ENCODE measurements at places on chromosomes 16 and 17.

- DNase-seq = no peak
Measured at GRCh38 chr17:15912416-15912955, 32.4 kb upstream of the ADORA2B start.

- no peak for DNase-seq
Measured at GRCh38 chr16:26344976-26345375, 653.2 kb downstream of the HS3ST4 start.

DNA sequence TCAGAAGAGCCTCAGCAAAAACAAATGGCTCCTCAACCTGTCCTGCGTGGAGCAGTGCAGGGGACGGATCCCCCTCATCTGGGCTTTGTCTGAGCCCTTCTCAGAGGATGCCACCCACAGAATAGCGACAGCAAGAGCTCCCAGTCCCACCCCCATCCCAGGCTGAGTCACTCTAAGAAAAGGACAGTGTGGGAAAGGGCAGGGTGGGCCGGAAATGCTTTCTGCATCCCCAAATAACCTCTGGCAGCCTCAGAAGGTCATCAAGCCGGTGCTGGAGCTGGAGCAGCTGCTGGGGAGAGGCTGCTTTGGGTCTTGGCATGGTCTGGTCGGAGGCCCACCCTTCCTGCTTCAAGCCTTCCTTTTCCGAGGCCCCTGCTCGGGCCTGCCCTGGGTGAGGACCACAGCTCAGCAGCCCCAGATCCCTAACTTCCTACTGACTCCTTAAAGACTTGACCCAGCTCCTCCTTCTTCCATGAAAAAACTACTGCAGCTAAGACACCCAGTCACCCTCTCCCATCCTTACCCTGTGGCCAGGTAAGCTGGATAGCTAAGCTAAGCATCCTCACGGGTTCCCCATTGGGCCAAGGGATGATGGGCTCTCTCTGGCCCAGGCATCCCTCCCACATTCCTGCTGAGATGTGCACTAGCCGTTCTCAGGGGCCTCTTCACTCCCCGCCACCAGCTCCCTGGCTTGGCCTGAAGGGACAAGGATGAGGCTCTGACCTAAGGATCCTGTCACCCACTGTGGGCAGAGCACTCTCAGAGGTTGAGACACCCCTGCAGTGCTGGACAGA is 8.7 kb downstream of the SLC12A4 start:
- no peak for DNase-seq

GRCh38 chr17:31715446-31715845 is 143.6 kb downstream of the COPRS start:
- DNase-seq = no peak

GRCh38 chr16:1027501-1027815 is 45.1 kb upstream of the SSTR5 start:
- DNase-seq = no peak

DNA sequence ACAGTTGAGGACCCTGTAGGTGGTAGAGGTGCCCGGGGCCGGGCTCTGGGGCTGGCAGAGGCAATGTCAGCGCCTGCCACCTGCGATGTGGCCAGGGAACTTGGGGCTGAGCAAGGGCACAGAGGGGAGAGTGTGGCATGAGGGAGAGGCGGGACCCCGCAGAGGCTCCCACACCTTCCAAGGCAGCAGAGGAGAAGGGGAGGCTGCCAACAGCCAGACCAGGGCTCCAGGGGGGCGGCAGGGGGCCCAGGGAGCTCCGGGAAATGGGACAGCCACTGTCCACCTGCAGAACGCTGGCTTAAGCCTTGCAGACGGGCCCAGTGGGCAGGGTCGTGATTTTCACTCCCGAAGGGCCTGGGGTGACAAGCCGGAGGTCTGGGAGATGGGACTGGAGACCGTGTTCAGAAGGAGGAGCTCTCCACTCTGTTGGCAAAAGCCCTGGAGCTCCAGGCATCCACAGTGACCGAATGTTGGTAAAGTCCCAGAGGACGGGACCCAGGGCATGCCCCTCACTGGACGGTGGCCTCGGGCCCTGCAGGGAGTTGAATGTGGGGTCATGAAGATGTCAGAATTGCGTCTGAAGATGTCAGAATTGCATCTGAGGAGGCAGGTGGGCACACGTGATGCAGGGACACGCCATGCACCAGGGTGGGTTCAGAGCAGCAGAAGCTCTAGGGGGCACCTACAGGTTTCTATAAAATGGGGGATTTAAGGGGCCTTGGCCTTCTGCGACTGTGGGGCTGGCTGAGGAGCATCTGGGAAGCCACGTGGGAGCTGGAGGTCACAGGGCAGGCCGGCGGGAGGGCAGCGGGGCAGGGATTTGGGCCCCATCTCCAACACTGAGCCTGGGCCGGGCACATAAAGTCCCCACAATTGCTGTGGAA is 18.6 kb downstream of the CD7 start:
- DNase-seq = peak; percentile 45

- DNase-seq = no peak
Measured at GRCh38 chr17:22373911-22374310, 681.6 kb downstream of the KCNJ18 start.

DNA sequence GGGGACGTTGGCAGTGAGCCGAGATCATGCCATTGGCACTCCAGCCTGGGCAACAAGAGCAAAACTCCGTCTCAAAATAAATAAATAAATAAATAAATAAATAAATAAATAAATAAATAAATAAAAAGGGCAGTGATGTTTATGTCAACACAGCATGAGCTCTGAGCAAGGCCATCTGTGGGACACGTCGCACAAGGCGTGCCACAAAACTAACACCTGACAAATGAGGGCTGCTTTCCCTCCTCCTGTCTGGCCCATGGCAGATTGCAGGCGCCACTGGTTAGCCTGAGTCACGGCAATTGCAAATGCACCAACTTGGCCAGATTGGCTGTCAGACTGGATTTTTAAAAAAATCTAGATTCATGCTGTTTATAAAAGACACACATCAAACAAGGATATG is 25.9 kb upstream of the SPNS3 start:
- DNase-seq = no peak

DNA sequence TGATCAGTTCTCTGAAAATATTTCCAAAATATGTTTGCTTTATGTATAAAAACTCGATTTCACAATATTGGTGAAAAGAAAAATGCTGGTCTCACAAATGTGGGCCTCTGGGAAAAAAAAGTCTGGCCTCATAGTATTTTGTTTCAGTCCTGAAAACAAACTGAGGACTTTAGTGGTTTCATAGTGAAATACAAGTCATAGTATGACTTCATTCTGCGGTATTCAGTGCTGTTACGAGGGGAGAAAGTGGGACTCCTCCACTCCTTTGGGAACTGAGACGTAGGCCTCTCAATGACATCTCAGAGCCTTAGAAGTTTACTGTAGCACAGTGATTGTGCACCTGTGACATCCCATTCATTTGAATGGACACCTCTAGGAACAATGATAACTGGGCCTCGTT is 56.0 kb downstream of the CYB561 start:
- DNase-seq = no peak

DNA sequence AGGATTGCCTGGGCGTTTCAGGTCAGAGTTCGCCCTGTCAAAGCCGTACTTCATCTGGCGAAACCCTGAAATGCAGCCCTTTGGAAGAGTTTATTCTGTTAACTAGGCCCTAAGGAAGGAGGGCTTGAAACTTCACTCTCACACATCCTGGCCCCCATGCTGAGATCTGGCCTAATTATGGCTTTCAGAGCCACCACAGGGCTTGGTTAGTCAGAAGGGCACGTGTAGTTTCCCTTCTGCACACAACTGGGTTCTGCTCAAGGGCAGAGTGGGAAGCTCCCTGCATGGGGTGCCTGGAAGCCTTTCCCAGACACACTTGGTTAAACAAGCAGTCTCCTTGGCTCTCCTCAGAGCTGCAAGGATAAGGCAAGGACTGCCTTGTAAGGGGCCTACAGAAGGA is 397.3 kb downstream of the SHISA9 start:
- DNase-seq = no peak

DNA sequence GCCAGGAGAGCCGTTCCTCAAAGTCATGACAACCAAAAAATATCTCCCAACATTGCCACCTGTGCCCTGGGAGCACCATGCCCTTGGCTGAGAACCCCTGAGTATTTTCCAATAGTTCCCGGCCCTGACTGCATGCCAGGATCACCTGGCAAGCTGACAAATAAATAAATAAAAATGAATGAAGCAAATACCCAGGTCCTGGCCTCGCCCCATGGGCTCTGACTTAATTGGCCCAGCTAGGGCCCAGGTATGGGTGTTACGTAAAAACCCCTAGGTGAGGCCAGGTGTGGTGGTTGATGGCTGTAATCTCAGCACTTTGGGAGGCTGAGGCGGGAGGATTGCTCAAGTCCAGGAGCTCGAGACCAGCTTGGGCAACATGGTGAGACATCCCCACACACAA is 2.7 kb upstream of the C16orf74 start:
- DNase-seq = no peak

- DNase-seq = no peak
Measured at GRCh38 chr16:27436921-27437650, 35.1 kb downstream of the IL21R start.

DNA sequence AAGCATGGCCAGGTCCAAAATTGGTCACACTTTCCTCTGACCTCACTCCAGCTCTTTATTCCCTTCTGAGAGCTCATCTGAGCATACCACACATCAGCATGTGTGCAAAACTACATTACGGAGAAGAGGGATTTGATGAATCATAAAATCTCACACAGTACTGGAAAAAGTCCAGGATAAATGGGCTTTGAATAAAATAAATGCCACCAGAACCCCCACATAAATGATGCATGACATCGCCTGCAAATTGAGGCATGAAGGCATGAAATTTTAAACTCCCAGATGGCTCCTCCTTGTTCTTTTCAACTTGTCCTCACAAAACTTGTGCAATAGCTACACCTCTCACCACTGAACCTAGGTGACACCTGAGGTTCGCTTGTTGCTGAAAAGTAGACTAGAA is 439.5 kb downstream of the CA10 start:
- no peak for DNase-seq

- no peak for DNase-seq
Measured at GRCh38 chr17:42129109-42129837, 6.7 kb downstream of the HSPB9 start.

DNA sequence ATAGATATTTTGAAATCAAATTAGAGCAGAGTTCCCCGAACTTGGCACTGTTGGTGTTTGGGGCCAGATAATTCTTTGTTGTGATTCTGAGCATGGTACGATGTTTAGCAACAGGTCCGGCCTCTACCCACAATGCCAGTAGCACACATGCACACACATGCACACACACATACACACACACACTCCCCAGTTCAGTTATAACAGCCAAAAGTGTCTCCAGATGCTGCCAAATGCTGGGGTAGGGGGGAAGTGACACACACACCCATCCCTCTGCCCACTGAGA is 96.8 kb upstream of the PSMD7 start:
- no peak for DNase-seq

- DNase-seq = no peak
Measured at GRCh38 chr16:72362973-72363372, 191.0 kb upstream of the PMFBP1 start.

DNA sequence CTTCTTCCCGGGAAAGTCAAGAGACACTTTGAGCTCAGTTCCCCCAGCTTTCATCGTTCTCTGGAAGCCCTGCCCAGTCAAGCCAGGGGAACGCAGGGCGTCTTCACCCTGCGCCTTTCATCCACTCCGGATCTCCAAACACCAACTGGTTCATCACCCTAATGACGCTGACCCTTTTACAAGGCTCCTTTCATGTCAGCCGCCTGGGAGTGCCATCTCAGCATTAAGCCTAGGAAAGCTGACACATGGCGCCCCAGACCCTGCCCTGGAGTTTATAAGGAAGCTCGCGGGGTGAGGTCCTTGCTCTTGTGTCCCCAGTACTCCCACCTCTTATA is 594 bp upstream of the DNAJC7 start:
- DNase-seq = no peak

DNA sequence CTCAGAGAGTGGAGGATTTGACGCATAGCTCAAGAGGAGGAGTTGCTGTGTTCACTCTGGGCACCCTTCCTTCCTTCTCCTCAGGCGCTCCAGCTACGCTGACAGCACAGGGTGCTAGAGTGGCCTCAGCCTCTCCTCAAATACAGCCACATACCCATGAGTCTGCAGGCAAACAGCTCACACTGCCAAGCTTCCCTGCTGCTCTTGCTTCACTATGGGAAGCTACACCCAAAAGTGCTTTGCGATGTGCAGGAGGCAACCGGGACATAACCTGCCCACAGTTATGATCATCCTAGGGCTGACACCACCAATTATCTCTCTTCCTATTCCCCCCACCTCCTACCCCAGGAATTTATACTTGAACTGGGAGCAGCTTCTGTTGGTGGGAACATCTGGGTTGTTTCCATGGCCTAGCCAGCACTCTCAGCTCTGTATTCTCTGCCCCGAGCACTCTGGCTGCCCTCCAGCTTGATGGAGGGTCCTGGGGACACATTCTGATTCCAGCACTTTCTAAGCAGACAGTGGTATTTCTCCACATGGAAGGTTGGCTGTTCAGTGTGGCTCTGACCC is 40.3 kb upstream of the SREBF1 start:
- DNase-seq = no peak

DNA sequence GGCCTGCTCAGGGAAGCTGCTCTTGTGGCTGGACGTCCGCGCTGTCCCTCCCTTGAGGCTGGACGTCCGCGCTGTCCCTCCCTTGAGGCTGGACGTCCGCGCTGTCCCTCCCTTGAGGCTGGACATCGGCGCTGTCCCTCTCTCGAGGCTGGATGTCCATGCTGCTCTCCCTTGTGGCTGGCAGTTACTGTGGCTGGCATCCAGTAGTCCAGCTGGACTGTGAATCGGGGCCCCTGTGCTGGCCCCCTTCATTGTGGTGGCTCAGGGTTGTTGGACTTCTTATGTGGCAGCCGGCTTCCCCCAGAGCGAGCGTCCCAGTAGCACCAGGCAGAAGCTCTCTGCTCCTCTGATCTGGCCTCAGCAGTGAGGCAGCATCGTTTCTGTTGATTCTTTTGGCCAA is 141.5 kb downstream of the IRF8 start:
- no peak for DNase-seq

DNA sequence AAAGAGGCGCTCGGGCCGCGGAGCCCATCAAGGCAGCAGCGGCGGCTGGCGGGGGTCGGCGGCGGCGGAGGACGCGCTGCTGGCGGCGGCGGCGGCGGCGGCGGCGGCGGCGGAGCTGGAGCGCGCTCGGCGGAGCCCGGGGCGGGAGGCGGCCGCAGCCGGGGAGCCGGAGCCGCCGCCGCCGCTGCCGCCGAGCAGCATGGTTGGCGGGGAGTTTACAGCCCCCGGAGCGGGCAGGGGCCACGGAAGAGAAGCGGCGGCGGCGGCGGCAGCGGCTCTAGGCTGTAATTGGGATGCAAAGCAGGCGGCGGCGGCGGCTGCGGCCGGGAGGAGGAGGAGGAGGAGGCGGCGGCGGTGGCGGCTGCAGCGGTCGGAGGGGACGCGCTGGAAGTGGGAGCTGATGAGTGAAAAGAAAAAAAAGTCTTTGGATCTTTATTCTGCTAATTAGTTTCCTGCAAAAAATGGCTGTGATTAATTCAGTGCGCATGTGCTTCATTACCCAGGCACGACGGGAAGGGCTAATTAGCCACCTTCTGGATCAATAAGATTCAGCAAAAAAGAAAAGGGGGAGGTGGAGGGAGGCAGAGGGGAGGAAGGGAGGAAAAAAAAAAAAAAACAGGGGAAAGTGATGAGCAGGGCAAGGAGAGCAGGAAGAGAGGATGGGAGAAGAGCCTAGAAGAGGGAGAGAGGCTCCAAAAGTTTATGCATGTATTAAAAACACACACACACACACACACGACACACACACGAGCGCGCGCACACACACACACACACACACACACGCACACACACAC is 10.9 kb upstream of the ZFHX3 start:
- DNase-seq = no peak

- no peak for DNase-seq
Measured at GRCh38 chr17:81888105-81888987, 3.0 kb downstream of the ALYREF start.

Measured in CD4-positive, alpha-beta T cell (primary cell).